Midbrain (tissue), 1 donor: ENCODE measurements at places on chromosomes 4 and X.

DNA sequence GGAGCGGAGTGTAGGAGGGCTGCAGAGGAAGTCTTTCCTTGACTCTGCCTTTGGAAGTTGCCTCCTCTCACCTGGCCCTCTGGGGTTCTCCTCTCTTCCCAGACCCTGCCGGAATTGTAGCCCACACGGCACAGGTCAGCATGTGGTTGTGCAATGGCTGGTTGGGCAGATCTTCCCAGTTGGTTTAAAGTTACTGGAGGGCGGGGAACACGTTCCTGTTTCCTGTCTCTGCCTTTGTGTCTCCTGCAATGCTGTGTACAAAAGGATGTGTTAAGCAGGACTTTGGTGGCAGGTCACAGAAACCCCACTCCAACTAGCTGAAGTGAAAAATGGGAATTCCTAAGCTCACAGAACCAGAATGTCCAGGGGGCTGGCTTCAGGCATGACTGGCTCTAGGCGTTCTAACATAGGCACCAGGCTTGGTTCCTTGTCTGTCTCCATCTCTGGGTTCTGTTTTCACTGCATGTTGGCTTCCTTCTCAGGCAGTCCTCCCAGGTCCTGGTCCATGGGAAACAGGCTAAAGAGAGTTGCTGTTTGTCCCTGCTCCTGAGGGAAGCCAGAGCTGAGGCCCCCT, 19.9 kb downstream of the SORCS2 start:
- no peak for DNase-seq

GRCh38 chrX:14125462-14125861, 95.8 kb upstream of the GEMIN8 start:
- DNase-seq = no peak

GRCh38 chr4:180828455-180829018, 1414.7 kb upstream of the TENM3 start:
- peak; percentile 73 for DNase-seq

GRCh38 chr4:24419181-24420034, 164.9 kb downstream of the DHX15 start:
- DNase-seq = peak; percentile 58

DNA sequence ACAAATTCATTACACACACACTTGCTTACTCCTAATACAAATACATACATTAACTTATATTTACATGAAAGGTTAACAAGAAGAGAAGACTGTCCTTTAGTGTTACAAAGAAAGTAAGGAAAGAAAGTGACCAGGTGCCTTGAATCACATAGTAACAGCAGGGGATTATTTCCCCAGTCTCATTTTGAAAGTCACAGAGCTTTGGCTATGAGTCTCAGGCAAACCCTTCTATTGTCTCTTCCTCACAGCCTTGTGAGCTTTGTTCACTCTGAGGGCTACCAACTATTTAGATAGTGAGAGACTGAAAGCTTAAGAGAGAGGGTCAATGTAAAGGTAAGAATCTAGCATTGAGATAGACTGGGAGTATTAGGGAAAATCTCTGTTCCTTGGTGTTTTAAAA, 161.6 kb downstream of the NPNT start:
- no peak for DNase-seq

- DNase-seq = no peak
Measured at GRCh38 chr4:87052615-87053014, 117.8 kb downstream of the AFF1 start.

GRCh38 chr4:6332042-6332668, 62.5 kb downstream of the WFS1 start:
- no peak for DNase-seq

DNA sequence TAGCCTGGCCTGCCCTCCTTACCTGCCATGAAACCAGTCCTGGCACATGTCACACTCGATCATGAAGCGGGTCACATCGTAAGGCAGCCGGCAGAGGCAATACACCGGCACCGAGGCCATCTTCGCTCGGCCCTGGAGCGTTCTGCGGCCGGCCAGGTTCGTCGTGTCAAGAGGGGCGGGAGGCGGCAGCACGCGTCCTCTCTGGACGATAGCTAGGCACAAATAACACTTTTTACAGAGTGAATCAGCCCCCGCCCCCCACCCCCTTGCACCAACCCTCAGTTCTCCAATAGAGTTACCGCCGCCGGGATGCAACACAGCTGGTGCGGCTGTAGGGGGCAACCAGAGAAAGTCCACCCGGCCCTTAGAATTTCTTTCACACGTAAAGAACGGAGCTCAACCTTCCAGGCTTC, 1.7 kb downstream of the PHF8 start:
- peak; percentile 24 for DNase-seq

GRCh38 chr4:13982010-13982409, 354.5 kb upstream of the BOD1L1 start:
- DNase-seq = no peak

DNA sequence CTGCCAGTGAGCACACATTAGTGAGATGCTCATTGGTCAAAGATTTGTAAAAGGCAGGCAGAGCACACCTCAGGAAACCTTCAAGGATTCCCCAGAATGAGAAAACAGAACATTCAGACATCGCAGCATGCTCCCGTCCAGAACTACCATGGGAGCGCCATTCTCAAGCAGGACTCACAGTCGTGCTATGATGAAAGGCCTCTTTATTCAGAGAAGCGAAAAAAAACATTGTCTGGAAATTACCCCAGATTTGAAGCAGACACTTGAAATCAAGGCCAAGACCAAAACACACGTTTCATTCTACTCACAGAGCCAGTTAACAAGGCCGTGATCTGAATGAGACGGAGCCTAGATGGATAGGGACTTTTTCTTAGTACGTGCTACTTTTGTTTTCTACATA, 961.8 kb upstream of the TENM3 start:
- peak; percentile 81 for DNase-seq

DNA sequence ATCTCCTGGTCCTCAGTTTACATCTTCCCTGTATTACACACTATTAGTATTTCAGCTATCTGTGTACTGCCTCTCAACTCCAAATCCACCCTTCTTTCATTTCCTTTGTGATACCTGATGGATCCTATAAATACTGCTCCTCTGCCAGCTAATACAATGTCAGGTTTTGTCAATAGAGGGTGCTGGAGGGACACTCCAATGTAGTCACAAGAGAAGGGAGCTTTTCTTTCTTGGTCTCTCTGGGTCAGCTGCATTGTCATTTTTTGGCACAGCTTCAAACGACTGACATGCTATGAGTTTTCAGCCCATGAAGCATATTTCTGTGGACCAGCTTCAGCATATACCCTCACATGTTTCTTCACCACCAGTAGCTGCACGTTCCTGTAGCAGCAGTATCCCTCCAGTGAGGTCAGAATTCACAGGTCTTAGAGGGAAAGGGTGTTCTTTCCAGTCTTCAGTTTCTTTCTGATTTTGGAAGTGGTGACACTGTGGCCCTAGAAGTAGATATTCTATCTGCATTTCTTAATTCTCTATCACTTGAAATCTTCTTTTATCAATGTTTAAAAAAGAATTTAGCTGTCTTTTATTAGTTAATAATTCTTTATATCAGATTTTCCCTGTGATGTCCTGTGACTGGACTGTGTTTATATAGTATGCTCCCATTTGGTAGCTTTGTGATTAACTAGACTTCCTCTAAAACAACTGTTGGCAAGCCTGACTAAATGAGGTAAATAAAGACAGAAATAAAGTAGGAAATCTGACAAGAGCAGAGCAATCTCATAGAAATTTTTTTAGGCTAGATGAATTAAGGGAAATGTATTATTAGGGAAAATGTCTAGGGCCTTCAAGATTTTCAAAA, 60.6 kb downstream of the GABRA2 start:
- DNase-seq = peak; percentile 63

DNA sequence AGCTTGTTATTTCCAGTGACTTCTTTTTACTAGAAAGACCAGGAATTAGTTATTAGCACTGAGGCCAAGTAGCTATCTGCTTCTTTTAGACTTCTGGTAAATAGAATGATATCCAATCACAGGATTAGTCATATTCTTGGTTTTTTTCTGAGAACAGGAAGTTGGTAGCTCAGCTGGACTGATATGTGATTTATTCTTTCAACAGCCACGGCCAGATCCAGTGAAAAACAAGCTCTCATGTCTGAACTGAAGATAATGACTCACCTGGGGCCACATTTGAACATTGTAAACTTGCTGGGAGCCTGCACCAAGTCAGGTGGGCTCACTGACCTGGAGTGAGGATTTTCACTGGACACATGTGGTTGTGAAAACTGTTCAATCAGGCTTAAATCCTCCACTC, 48.6 kb downstream of the PDGFRA start:
- no peak for DNase-seq

DNA sequence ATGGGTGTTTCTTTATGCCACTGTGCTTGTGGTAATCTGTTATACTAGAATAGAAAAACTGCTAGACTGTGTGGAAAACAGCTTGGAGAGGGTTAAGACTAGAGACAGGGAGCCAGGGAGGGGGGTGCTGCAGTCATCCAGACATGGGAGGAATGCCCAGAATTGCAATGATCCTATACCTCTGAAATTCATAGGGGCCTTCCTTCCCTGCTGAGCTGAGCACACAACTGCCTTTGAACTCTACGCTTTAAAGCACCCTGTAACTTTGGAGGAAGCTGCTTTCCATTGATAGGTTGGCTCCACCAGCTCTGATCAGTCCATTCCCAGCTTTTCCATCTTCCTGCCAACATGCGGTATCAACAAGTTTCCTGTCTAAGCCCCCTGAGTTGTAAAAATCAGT, 155.9 kb upstream of the RASGEF1B start:
- DNase-seq = no peak

DNA sequence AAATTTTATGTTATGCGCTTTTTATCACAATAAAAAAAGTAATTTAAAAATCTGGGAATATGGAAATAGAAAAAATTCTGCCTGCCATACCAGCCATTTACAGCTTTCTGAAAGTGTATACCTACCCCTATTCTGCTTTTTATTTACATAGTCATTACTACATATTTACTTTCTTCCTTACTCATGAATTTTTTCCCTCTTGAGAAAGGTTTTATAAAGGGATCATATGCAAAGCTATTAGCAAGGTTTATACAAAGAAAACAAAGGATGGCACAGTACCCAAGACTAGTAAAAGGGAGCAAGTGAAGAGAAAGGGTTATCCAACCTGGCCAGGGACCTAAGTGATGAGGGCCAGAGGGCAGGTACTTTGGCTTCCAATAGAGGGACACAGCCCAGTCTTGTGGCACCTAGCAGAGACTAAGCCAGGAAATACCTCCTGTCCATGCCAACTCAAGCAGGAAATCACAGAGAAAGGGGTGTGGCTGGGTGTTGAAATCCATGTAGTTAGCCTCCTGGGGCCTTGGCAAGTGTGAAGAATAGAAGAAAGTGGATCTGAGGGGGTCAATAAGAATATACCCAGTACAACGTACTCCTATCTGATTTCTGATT, 207.3 kb upstream of the VEGFC start:
- DNase-seq = no peak

GRCh38 chr4:142818476-142818875, 27.6 kb downstream of the INPP4B start:
- DNase-seq = no peak

DNA sequence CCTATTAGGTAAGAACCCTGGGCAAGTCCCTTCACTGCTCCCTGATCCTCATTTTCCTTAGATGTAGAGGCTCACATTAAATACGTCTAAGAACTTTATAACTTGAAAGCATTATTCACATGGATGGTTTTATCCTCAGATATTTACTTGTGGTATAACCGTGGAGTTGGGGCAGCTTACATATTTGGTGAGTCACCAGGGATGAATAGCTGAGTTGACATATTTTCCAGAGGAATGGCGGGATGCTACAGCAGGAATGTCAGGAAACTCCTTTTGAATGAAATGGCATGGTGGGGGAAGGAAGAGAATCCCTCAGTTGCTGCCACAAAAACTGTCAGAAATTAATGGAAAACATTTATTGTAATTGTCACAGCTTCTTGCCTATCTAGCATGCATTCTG, 165.3 kb upstream of the RPS6KA3 start:
- DNase-seq = no peak
